Stimulated activated CD8-positive, alpha-beta memory T cell treated with anti-CD3 and anti-CD28 coated beads, Interleukin-15, amount 100 ng/mL, for 48 hours (primary cell): ENCODE measurements at places on chromosomes 2 and 18.

- DNase-seq = no peak
Observed at GRCh38 chr2:208466151-208466919, 59.7 kb downstream of the PTH2R start.

DNA sequence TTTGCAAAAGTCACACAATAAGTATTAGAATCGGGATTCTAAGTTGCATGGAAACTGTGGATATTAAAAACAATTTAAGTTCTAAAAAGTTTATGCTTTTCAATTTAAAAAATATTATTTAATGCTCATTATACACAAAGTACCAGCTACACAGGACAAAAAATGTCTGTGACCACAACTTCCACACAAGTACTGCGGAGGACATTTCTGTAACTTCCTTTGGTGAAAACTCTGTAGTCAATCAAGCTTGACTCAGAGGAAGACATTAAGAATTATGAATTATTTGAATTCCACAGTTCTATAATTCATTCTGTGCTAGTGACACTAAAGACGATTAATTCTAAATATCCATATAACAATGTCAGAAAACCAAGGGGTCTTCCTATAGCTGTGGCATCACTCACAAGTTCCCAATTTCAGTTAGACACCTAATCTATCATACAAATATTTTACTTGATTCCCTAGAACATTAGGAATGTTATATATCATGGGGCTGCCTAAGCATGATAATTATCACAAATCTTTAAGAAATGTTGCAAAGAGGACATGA, 120.5 kb downstream of the AFF3 start:
- no peak for DNase-seq

GRCh38 chr18:43279015-43279744, 1.9 kb upstream of the SYT4 start:
- no peak for DNase-seq

DNA sequence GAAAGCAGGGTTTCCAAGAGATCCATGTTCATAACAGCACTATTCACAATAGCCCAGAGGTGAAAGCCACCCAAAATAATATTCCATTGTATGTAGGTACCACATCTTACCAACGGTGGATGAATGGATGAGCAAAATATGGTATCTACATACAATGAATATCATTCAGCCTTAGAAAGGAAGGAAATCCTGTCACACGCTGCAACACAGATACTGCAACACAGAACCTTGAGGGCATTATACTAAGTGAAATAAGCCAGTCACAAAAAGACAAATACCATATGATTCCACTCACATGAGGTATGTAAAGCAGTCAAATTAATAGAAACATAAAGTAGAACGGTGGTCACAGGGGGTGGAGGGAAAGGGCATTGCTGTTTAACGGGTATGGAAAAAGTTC, 155.7 kb downstream of the DTNB start:
- DNase-seq = no peak

GRCh38 chr2:201401815-201402214, 44.7 kb upstream of the FLACC1 start:
- no peak for DNase-seq

GRCh38 chr2:211652327-211652726, 886.3 kb downstream of the ERBB4 start:
- DNase-seq = no peak

GRCh38 chr18:21362831-21363230, 120.8 kb downstream of the GREB1L start:
- DNase-seq = no peak

- no peak for DNase-seq
Observed at GRCh38 chr18:48918660-48919456, 31.9 kb downstream of the SMAD7 start.

DNA sequence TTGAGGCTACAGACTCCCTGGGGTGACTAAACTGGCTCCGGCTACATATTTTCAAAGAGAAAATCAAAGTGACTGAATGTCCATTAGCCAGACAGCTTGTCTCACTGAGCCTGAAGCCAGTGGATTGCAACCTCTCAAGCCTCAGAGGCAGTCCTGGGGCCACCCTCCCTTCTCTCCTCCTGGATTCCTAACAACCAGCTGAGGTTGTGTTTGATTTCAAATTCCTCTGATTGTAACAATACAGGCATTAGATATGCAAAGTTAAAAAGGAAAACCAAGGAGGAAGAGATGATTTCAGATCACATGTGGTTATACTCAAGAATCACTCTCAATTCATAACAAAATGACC, 101.0 kb upstream of the LMAN1 start:
- no peak for DNase-seq

DNA sequence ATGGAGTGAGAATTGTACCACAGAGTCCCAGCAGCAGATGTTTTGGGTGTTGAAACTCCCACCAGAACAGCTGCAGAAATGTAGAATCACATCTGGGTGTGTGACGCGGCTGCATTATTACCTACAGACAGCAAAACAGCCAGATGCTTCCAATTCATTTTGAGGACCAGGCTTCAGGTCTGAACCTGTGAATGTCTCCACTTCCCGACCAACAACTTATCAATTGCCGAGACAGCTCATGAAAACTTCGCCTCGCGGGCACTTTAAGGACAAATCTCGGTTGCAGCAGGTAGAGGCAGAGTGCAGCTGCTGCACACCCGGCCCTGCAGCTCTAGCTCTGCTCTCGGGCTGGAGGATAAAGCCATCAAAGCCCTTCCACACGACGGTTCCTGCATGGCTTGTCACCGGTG, 202.0 kb downstream of the HRH4 start:
- DNase-seq = no peak

DNA sequence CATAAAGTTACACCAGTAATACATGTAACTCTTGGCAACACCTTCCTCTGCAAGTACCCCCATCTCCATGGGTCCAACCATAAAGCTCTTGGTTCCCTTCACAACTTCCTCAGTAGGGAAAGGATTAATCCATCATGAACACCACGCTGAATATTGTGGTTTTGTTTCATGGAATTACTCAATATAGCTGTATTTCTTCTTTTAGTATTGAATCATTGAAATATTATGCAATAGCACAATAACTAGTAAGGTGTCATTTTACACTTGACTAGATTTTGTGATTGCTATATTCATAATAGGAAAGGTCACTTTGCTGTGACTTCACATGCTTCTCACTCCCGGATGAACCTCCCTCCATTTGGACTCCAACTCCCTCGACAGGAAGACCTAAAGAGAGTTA, 29.7 kb upstream of the PID1 start:
- DNase-seq = no peak

- no peak for DNase-seq
Observed at GRCh38 chr2:75274936-75275335, 75.6 kb upstream of the TACR1 start.

- DNase-seq = no peak
Observed at GRCh38 chr2:37561615-37562569, 109.5 kb downstream of the CDC42EP3 start.

DNA sequence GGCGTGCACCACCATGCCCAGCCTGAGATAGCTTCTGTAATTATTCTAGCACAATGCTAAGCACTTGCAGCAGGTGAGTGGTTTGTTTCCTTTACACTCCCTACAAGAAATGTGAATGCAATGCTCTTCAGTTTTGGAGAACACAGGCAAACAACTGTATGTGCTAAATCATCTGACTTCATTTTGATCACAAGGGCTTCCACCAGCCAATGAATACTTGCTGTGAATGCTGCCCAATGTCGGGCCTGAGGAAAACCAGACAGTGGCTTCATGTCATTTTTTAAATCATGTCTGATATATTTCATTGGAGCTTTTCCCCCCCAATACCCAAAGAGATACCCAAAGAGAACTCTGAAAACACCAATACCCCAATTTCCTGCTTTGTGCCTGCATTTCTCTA, 155.6 kb upstream of the XPO1 start:
- no peak for DNase-seq

GRCh38 chr18:45456090-45457021, 158.9 kb upstream of the SLC14A2 start:
- no peak for DNase-seq

DNA sequence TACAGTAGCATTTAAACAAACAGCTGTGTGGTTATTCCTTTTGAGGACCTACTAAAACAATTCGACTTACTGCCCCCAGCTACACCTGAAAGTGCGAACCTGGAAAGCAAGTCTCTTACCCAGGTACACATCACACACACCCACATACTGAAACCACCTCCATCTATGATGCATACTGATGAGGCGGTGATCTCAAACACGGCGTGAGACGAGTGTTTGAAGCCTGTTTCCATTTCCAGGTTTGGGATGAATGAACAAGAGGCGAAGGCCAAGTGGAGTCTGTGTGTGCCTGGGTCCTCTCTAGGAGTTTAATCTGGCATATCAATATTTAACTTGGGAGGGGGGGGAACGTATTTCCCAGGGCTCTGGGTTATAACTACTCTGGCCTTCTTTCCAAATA, 1.6 kb downstream of the TMEM185B start:
- no peak for DNase-seq

GRCh38 chr18:8816816-8817215, 111.5 kb downstream of the MTCL1 start:
- DNase-seq = no peak

DNA sequence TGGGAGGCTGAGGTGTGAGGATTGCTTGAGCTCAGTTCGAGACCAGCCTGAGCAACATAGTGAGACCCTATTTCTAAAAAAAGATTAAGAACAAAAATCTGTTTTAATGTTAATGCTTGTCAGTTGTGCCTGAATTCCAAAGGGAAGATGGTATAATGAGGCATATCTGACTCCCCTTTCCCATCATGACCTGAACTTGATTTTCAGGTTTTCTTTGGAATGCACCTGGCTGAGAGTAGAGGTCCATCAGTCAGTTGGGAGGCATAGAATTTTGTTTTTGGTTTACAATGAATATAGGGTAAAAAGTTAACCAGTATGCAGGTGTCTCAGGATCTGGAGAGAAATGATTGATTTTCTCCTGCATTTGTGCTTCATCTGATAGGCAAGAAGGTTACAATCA, 20.4 kb downstream of the RPIA start:
- no peak for DNase-seq

- DNase-seq = no peak
Observed at GRCh38 chr2:105272176-105272575, 30.6 kb downstream of the GPR45 start.

DNA sequence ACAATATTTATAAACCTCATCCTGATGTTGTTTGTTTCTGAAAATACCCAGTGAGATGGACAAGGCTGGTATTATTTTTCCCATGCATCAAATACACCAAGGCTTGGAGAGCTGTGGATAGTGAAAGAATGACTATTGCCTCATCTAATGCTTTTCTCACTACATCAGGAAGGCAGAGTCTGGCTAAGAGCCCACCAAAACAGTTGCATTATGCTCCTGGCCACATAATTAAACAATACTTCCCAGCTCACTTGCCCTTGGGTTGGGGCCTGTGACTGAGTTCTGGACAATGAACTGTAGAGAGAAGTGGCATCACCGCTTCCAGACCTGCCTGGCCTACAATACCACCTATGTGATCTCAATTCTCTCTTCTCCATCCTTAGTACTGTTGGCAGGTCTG, 46.4 kb upstream of the REEP1 start:
- no peak for DNase-seq

- DNase-seq = no peak
Observed at GRCh38 chr2:239462191-239462515, 61.3 kb upstream of the HDAC4 start.

- DNase-seq = no peak
Observed at GRCh38 chr2:235467588-235467987, 26.3 kb upstream of the AGAP1 start.

DNA sequence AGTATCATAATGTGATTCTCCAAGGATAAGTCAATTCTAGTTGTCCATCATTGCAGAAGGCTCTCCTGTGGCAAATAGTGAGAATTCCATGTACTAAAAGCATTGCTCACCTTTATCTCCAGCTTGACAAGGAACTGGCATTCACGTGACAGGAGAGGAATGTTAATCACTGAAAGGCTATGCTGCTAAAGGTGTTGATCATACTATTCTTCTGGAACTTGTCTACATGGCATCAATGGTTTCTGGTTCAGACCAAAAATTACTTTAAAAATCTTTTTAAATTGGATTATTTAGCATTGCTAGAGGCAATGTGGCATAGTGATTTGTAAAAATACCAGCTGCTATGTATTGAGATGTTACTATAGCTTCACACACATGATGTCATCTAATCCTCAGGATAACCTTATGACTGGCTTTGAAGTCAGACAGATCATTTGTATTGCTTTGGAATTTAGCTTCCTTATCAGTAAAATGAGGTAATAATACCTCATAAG, 414.4 kb downstream of the MTX2 start:
- DNase-seq = no peak

- DNase-seq = no peak
Observed at GRCh38 chr2:109295781-109296117, 166.7 kb downstream of the SH3RF3 start.

GRCh38 chr2:181457121-181457740, at the start of gene ITGA4:
Gene ITGA4 (plus strand): TSS chr2:181457386. CDS start chr2:181457655, 269 bp downstream.
- DNase-seq = peak; percentile 81

GRCh38 chr2:147845411-147845971, 662 bp downstream of the ACVR2A start:
- DNase-seq = peak; percentile 29

DNA sequence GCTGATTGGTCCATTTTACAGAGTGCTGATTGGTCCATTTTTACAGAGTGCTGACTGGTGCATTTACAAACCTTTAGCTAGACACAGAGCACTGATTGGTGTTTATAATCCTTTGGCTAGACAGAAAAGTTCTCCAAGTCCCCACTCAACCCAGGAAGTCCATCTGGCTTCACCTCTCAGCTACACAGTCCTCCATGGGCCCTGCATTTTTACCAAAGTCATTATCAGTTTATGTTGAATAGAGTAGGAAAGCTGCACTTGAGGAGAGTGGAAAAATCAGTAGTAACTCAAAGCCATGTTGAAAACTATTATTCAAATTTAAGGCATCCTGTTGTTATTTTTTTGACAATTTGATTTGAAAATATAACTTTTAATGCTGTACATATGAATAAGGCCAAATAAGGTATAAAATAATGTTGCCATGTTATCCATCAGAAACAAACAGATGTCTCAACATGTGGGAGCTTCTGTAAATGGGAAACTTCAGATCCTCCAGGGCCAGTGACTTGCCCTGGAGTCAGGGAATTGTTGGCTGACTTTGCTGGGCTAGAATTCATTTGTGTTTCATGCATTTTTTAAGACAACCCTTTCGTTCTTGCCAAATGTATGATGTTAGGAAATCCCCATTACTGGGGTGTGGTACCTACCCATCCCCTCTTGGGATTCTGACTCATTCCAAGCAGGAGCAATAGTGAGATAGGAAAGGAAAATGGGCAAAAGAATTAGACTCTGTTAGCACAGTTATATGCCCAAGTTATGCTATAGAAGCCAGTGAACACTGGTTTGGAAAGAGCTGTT, 37.8 kb upstream of the CCDC195 start:
- DNase-seq = no peak

DNA sequence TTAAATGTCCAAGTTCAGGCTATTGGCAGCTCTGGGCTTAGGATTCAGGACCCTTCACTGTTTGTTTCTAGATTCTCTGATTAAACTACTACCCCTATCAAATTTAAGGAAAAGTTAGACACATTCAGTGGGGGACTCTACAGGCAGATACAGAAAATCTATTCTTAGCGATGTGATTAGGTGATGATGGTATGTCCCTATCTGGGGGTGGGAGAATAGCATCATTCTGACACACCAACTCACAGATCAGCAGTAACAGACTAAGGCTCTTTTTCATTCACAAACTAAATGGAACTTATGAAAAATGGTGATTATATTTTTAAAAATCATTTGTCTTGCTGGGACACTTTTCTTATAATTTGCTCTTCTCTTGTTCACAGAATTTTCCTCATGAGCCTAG, 232.9 kb upstream of the CDH2 start:
- DNase-seq = no peak
